Gastroesophageal sphincter (tissue), 4 donors: ENCODE measurements at places on chromosomes 4 and X. TPM values are rescaled to one million over a fixed set of nuclear protein-coding genes. Genes with fewer than 3 reads are reported as not detected.

TMEM47 gene
- 146 TPM for total RNA-seq

ZNF157 gene
- 0.31 TPM for total RNA-seq

GEMIN8 gene
- 25.2 TPM for total RNA-seq

SCRG1 gene
- total RNA-seq, result 2.3 TPM

SNCA gene
- total RNA-seq, result 5.0 TPM

GRCh38 chr4:183347566-183347965 is 25.3 kb upstream of the CLDN24 start:
- no peak for ATAC-seq

DNA sequence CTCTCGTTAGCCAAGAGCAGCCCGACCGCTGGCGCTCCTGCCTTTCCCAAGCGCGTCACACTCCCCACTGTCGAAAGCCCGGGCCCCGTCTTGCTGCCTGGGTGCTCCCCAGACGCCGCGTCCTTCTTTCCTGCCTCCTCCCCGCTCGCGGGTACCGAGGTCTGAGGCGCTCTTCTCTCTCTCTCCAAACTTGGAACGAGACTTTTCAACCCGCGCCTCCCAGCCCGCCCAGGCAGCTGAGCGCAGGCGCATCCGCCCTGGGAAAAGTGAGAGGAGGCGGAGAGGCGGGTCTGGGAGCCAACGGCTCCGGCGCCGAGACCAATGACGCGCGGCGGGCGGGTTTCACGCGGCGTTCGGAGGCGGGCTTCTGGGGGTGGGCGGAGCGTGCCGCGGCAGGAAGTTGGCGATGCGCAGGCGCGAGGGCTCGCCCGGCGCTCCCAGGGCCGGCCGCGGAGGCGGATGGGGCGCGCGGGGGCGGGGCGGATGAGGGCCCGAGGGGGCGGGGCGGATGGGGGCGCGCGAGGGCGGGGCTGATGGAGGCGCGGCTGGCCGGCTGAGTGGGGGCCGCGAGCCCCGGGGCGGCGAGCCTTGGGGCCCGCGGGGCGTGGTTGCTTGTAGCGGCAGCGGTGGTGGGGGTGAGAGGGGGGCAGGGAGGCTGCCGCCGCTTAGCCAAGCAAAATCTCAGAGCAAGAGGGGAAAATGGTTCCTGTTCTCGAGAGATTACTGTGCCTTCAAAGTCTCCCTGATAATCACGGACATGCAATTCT is at the start of gene RBBP7:
Gene RBBP7 (minus strand): TSS at position 268 of the 767 bp plus-strand sequence. CDS start 309 bp downstream, outside the sequence.
- peak; percentile 96 for ATAC-seq

- no peak for ATAC-seq
Observed at GRCh38 chr4:47490550-47490949, 5.5 kb downstream of the ATP10D start.

DNA sequence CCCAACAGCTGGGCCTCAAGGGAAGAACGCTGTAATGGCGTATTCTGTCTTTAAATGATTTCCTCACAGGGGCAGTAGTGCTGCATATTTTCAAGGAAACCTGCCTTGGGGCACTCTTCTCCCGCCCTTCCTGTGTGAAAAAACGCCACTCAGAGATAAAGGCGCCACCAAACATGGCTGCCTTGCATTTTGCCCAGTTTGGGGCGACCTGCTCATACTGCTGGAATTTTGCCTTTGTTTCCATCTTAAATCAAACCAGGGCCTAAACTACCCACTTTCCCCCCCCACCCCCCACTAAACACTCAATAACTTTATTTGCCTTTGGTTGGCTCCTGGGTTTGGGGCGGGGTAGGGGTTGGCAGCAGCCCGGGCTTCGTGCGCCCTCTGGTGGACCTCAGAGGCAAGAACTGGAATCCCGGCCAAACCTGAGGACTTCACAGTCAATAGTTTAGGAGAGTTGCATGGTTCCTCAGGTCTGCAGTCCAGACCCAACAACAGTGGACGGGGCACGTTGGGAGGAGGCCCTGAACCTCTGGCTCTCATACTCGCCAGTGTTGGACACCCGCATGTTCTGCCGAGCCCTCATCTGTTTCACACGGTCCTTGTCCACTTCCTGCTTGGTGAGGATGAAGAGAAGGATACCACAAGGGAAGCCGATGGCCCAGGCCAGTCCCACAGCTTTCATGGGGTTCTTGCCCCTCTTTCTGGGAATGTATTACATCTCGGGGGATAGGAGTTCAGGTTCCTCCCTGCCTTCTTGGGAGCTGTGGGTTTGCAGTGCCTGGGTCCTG is 220.1 kb upstream of the STK26 start:
- peak; percentile 93 for ATAC-seq

DNA sequence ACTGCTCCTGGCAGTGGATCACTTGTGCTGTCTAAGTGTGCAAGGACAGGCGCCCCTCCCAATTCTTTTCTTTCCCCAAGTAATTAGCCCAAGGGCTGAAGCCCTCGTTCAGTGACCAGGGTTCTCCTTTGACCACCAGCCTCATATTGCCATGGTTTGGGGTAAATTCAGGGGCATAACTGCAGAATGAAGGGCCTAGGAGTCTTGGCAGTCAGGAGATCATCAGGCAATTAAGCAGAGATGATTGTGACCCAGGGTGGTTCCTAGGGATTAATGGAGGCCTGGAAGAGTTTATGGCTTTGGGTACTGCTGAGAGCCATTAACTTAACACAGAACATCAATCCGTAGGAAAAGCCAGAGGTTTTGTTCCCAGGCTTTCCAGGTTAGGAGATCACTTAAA is 170.7 kb downstream of the PTTG2 start:
- no peak for ATAC-seq

- no peak for ATAC-seq
Observed at GRCh38 chr4:176013476-176014247, 52.0 kb upstream of the WDR17 start.

- no peak for ATAC-seq
Observed at GRCh38 chr4:76957004-76957738, 7.6 kb downstream of the SEPTIN11 start.

GRCh38 chr4:76199664-76200211 is 13.9 kb downstream of the SCARB2 start:
- no peak for ATAC-seq

- ATAC-seq, result no peak
Observed at GRCh38 chrX:154737136-154737535, 13.7 kb downstream of the GAB3 start.

- ATAC-seq, result no peak
Observed at GRCh38 chr4:39657465-39657864, 18.8 kb upstream of the SMIM14 start.

DNA sequence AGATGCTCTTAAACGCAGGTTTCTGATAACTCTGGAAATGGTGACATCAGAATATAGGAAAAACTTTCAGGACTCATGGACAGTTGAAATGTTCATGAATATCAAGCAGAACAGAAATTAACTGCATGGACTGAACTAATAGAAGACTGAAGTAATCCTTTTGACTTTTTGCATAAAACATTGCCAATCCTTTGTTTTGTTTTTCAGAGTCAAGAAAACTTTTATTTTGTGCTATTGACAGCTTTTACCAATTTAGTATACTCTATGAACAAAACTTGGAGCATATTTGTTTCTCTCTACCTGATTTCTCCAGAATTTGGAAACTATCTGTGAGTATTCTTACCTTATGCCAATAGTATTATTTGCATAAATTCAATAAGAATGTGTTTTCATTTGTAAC is 61.2 kb upstream of the HMX1 start:
- no peak for ATAC-seq
